ENCODE measurements at places on chromosomes 3 and 15. TPM values are rescaled to one million over a fixed set of nuclear protein-coding genes. Genes with fewer than 3 reads are reported as not detected.

ANKUB1 gene
- total RNA-seq: not detected

WHAMM gene
- total RNA-seq: 3.2 TPM

SCN11A gene
- 0.07 TPM for total RNA-seq

LYSMD2 gene
- total RNA-seq: 11.0 TPM

AMIGO3 gene
- not detected for total RNA-seq

LRTM1 gene
- not detected for total RNA-seq

ROPN1 gene
- total RNA-seq: not detected

CP gene
- total RNA-seq: 0.13 TPM

CRYBG3 gene
- total RNA-seq: 21.3 TPM

VILL gene
- 8.1 TPM for total RNA-seq

ITIH1 gene
- not detected for total RNA-seq

MDFIC2 gene
- total RNA-seq: not detected

EAF1 gene
- total RNA-seq: 18.5 TPM

CCNDBP1 gene
- total RNA-seq: 72.9 TPM

ZIC1 gene
- total RNA-seq: 2.1 TPM

GOLIM4 gene
- 58.9 TPM for total RNA-seq

STAC gene
- total RNA-seq: not detected

FOXL2 gene
- 0.07 TPM for total RNA-seq

NLGN1 gene
- 49.3 TPM for total RNA-seq

CILP gene
- total RNA-seq: not detected

PDZRN3 gene
- total RNA-seq: not detected

CCR9 gene
- total RNA-seq: not detected

TXNRD3 gene
- 12.7 TPM for total RNA-seq

FANCI gene
- 36.5 TPM for total RNA-seq

PPM1M gene
- 15.9 TPM for total RNA-seq

GSK3B gene
- 43.7 TPM for total RNA-seq

KCNH8 gene
- under 0.01 TPM for total RNA-seq

RTP3 gene
- 0.07 TPM for total RNA-seq

ETV5 gene
- 26.8 TPM for total RNA-seq

CCDC54 gene
- total RNA-seq: not detected

THSD4 gene
- 35.2 TPM for total RNA-seq

PIK3CA gene
- 44.0 TPM for total RNA-seq

GOLGA6A gene
- total RNA-seq: not detected

PTH1R gene
- 0.40 TPM for total RNA-seq

CAMP gene
- total RNA-seq: not detected

TIMP4 gene
- 0.07 TPM for total RNA-seq

IFT80 gene
- total RNA-seq: 17.7 TPM

POLQ gene
- 5.9 TPM for total RNA-seq

FSIP1 gene
- 0.63 TPM for total RNA-seq

CELSR3 gene
- 0.20 TPM for total RNA-seq

GPR15 gene
- total RNA-seq: not detected

SLC28A2 gene
- total RNA-seq: not detected

GOLGA8J gene
- total RNA-seq: not detected

ERICH6 gene
- total RNA-seq: not detected

Data from pulmonary artery endothelial cell (primary cell).